ENCODE measurements at places on chromosomes 1 and 21. TPM values are rescaled to one million over a fixed set of nuclear protein-coding genes. Genes with fewer than 3 reads are reported as not detected.
A peak's percentile ranks its signal among the peaks of the same experiment; 100 is the strongest.

The ZSWIM5 gene
- total RNA-seq, result 2.7 TPM

DNA sequence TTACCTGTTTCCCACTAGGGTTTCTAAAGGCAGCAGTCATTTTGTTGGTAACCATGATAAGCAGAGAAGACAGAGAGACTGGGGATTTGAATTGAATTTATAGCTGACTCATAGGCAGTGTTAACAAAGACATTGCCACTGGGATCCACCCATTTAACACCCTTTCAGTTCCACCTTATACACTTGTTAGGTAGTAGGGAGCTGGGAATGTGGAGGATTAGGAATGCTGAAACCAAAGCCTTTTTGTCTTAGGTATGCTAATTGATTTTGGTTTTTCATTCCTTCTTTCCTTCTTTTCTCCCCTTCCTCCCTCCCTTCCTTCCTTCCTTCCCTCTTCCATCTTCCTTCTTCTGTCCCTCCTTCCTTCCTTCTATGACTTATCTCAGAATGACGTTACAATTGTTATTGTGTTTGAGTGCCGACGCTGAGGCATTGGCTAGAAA is 7.5 kb upstream of the EVI5 start:
- H3K27me3 ChIP-seq, result peaks cover 6% of the 10 kb centered on the region
- H3K27ac ChIP-seq, result no peak overlapping the region
- DNase-seq, result no peak
- no peaks in the 10 kb centered on the region for H3K36me3 ChIP-seq
- no peaks in the 10 kb centered on the region for H3K4me1 ChIP-seq

The TACSTD2 gene
- total RNA-seq, result 599 TPM

GRCh38 chr1:180560868-180561600 is 2.3 kb downstream of the OVAAL start:
- no peak for DNase-seq
- no peaks in the 10 kb centered on the region for H3K36me3 ChIP-seq
- no peak overlapping the region for H3K4me3 ChIP-seq
- H3K4me1 ChIP-seq, result peaks cover 12% of the 10 kb centered on the region

The C1orf115 gene
- 1.1 TPM for total RNA-seq

DNA sequence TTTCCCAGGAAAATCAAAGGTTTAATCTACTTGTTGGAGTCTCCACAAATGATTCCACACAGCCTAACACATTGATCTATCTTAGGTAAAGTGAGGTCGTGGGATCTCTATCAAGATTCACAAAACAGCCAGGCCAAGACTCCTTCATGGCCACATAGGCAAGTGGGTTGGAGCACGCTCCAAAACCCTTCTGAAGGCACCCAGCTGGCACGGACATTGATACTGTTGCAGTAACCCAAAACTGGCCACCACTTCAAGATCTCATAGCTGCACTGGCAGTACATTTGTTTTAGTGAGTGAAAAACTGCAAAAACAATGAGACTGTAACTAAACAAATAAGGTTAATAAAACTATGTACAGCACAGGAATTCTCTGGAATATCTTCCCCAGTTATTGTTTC is 61.9 kb downstream of the COLGALT2 start:
- no peaks in the 10 kb centered on the region for H3K27me3 ChIP-seq
- H3K36me3 ChIP-seq, result no peaks in the 10 kb centered on the region
- DNase-seq, result no peak
- H3K4me1 ChIP-seq, result no peaks in the 10 kb centered on the region

DNA sequence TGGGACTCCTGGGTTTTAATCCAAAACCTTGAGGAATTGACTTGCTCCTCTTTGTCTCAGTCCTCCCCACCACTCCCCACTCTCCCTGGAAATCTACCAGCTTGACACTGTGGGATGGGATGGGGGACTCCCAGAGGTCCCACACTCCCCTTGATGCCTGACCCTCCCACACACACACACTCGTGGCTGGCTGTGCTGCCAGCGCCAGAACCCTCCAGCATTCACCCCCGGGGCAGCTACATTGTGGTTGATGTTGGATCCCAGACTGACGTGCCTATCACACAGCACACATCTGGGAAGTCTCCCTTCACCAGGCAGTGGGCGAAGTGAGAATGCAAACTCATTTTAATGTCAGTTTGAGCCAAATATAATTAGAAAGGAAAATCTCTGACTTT is 10.0 kb downstream of the KIRREL1 start:
- no peaks in the 10 kb centered on the region for H3K36me3 ChIP-seq
- H3K27ac ChIP-seq, result peak overlapping the region; percentile 67
- H3K4me1 ChIP-seq, result peaks cover 69% of the 10 kb centered on the region
- no peaks in the 10 kb centered on the region for H3K27me3 ChIP-seq

The CLDN17 gene
- 1.1 TPM for total RNA-seq

DNA sequence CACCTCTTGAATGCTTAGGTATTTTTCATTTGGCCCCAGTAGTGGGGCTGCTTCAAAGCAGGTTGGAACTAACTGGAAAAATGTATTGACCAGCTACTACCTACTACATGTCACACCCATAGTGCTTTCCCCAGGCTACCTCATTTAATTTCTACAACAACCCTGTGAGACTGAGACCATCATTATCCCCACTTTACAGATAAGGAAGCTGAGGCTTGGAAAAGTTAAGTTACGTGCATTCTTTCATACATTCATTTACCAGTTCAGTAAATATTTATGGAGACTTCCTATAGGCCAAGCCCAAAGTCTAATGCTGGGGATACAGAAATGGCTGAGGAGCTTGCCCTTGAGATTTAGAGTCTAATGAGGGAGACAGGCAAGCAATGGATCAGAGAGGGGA is 14.5 kb upstream of the PADI3 start:
- no peak overlapping the region for H3K4me3 ChIP-seq
- no peak for DNase-seq
- no peaks in the 10 kb centered on the region for H3K27me3 ChIP-seq
- H3K4me1 ChIP-seq, result peaks cover 67% of the 10 kb centered on the region
- peak overlapping the region; percentile 88 for H3K27ac ChIP-seq

GRCh38 chr1:156491151-156491949 is 9.2 kb downstream of the MEF2D start:
- H3K27me3 ChIP-seq, result no peaks in the 10 kb centered on the region
- no peak for DNase-seq
- H3K4me3 ChIP-seq, result no peak overlapping the region
- no peaks in the 10 kb centered on the region for H3K36me3 ChIP-seq
- peak overlapping the region; percentile 100 for H3K27ac ChIP-seq

- peak overlapping the region; percentile 89 for H3K27ac ChIP-seq
- no peaks in the 10 kb centered on the region for H3K27me3 ChIP-seq
- DNase-seq, result no peak
- H3K4me1 ChIP-seq, result peaks cover 13% of the 10 kb centered on the region
- peak overlapping the region; percentile 94 for H3K4me3 ChIP-seq
- H3K36me3 ChIP-seq, result no peaks in the 10 kb centered on the region
Measured at GRCh38 chr1:85707267-85707989, 805 bp downstream of the ZNHIT6 start.
